ENCODE measurements at places on chromosomes 4 and X. TPM values are rescaled to one million over a fixed set of nuclear protein-coding genes. Genes with fewer than 3 reads are reported as not detected.

- H3K4me1 ChIP-seq, result no peaks in the 10 kb centered on the region
- no peak overlapping the region for H3K4me3 ChIP-seq
- no peak overlapping the region for H3K27ac ChIP-seq
- no peaks in the 10 kb centered on the region for H3K27me3 ChIP-seq
Observed at GRCh38 chr4:114997576-114998247, 115.7 kb downstream of the NDST4 start.

DNA sequence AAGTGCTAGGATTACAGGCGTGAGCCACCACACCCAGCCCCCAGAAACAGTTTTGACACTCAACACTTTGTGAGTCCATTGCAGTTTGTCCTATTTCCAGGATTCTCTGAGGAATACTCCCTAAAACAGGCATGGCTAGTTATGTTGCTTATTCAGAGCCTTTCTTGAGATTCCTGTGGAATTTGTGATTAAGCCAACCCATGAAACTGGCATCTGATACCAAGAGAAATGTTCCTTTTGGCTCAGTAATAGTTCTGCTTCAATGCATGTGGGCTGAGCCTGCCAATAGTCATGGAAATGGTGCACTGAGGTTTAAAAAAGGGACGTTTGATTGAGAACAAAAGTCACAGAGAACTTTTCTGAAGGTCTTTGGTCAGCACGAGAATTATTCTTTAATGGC is 241.7 kb downstream of the PPP1R2C start:
- H3K36me3 ChIP-seq, result no peaks in the 10 kb centered on the region
- no peaks in the 10 kb centered on the region for H3K27me3 ChIP-seq
- H3K4me1 ChIP-seq, result no peaks in the 10 kb centered on the region
- H3K4me3 ChIP-seq, result no peak overlapping the region
- H3K27ac ChIP-seq, result no peak overlapping the region

DNA sequence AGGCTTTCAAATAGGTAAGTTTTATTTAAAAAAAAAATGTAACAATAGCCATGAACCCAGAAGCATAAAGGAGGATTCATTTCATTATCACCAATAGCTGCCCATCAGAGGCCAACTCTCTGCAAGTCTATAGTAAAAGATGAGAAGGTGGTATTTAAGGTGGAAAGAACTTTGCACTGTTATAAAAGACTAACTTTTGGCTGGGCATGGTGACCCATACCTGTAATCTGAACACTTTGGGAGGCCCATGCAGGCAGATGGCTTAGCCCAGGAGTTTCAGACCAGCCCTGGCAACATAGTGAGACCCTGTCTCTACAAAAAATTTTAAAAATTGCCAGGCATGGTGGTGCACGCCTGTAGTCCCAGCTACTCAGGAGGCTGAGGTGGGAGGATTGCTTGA is 43.3 kb downstream of the RPS3A start:
- no peaks in the 10 kb centered on the region for H3K36me3 ChIP-seq
- no peak for DNase-seq
- H3K27me3 ChIP-seq, result no peaks in the 10 kb centered on the region
- H3K27ac ChIP-seq, result no peak overlapping the region
- H3K4me3 ChIP-seq, result no peak overlapping the region

DNA sequence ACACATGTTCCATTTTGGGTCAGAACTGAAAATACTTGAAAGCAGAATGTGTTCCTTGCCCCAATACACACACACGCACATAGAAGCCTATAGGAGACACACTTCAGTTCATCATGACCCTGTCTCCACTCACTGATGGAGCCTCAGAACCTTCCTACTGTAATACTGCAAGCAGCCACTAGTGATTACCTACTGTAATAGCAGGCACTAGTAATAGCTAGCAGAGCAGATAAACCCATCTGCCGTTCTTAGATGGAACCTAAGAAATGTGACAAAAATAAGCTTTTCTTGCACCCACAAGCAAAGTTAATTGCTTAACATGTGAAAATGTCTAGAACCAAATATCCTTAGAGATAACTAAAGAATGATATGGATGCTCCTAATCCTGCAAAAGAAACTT is 13.6 kb downstream of the AMTN start:
- no peaks in the 10 kb centered on the region for H3K36me3 ChIP-seq
- H3K4me3 ChIP-seq, result no peak overlapping the region
- no peak overlapping the region for H3K27ac ChIP-seq
- H3K27me3 ChIP-seq, result no peaks in the 10 kb centered on the region
- DNase-seq, result no peak

SOD3 gene
- total RNA-seq, result 6.3 TPM

CFAP99 gene
- 0.85 TPM for total RNA-seq

BMX gene
- total RNA-seq, result not detected

GRCh38 chr4:65580551-65580950 is 89.7 kb downstream of the EPHA5 start:
- no peak for DNase-seq
- H3K36me3 ChIP-seq, result no peaks in the 10 kb centered on the region
- no peaks in the 10 kb centered on the region for H3K27me3 ChIP-seq
- H3K27ac ChIP-seq, result no peak overlapping the region
- no peaks in the 10 kb centered on the region for H3K4me1 ChIP-seq

SLC49A3 gene
- total RNA-seq, result 10.7 TPM

MND1 gene
- 24.4 TPM for total RNA-seq

- no peaks in the 10 kb centered on the region for H3K4me1 ChIP-seq
- no peak overlapping the region for H3K4me3 ChIP-seq
- H3K27me3 ChIP-seq, result no peaks in the 10 kb centered on the region
- no peak overlapping the region for H3K27ac ChIP-seq
- no peak for DNase-seq
Observed at GRCh38 chr4:137430171-137430570, 102.1 kb downstream of the PCDH18 start.

All from PC-9 (cell line).